COLO829 (cell line): ENCODE measurements at places on chromosomes 7 and 10.

- DNase-seq: no peak
Observed at GRCh38 chr7:15685358-15686294, 857 bp downstream of the MEOX2 start.

DNA sequence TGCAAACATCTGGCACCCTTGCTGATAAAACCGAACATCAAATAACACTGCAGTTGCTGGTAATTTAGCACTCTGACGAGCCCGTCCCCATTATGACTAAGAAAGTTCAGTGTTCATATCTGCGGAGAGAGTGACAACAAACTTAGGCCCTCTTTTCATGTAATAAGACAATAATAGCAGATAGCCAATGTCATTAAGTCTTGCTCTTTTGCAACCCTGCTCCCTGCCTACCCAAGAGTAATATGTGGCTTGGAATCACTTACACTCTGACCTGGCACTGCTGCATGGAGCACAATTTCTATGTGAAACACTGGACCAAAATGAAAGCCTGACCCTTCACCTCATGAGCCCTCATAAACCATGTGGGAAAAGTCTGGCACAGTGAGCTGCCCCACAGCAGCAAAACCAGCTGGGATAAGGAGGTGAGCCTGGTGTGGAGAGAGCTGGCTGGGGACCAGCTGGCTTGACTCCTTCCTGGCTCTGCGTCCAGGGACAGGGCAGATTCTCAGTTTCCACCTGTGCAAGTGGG, 86.5 kb downstream of the HIPK2 start:
- no peak for DNase-seq

DNA sequence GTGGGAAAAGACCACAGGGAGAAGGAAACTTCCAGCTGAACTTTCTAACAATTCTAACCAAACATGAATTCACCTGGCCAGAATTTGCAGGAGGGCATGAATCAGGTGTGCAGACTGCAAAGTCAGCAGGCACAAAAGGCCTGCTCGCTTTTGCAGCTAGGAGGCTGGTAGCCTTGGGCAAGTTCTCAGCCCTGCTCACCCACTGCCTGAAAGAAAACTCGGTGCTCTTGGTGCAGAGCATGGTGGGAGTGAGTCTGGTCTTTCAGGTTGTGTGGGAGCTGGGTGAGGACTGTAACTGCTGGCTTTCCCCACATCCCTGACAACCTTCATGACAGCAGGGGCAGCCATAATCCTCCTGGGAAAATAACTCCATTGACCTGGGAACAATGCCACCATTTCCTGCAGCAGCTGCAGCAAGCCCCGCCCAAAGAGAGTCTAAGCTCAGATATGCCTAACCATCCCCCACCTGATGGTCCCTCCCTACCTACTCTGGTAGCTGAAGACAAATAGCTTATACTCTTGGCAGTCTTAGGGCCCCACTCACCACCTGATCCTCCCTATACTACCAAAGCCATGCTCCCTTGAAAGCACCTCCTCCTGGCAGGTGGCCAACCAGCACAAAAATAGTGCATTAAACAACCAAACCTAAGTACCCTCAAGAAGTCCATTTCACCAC, 31.6 kb downstream of the ZNF117 start:
- DNase-seq: no peak

- no peak for DNase-seq
Observed at GRCh38 chr7:28417321-28417940, 5.1 kb downstream of the CREB5 start.

DNA sequence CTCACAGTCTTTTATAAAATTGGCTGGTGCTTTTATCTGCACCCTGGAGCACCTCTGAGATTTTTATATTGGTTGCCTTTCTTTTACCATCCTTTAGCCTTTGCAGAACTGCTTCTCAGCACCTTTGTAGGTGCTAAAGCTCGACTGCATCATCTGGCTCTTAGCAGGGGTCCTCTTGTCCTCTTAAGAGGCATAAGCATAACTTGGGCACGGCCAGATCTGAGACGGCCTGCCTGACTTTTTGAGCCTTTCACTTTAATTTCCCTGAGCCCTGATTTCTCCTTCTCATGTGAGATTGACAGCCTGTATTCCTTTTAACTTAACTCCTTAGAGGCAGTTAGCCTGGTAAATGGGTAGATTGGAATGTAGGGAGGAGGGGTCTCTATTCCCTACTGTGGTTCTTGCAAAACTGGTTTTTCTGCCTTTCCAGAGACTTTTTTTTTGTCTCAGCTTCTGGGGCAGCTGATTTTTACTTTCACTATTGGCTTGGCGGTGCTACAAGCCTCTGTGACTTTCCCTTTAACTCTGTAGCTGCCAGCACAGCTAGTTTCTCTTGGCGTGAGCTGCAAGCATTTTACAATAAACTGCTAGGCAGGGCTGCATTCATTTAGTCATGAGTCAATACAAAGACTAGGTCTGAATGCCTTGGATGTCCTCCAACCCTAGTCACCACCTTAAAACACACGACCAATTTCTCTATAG, 24.0 kb downstream of the ZPBP start:
- peak; percentile 37 for DNase-seq

DNA sequence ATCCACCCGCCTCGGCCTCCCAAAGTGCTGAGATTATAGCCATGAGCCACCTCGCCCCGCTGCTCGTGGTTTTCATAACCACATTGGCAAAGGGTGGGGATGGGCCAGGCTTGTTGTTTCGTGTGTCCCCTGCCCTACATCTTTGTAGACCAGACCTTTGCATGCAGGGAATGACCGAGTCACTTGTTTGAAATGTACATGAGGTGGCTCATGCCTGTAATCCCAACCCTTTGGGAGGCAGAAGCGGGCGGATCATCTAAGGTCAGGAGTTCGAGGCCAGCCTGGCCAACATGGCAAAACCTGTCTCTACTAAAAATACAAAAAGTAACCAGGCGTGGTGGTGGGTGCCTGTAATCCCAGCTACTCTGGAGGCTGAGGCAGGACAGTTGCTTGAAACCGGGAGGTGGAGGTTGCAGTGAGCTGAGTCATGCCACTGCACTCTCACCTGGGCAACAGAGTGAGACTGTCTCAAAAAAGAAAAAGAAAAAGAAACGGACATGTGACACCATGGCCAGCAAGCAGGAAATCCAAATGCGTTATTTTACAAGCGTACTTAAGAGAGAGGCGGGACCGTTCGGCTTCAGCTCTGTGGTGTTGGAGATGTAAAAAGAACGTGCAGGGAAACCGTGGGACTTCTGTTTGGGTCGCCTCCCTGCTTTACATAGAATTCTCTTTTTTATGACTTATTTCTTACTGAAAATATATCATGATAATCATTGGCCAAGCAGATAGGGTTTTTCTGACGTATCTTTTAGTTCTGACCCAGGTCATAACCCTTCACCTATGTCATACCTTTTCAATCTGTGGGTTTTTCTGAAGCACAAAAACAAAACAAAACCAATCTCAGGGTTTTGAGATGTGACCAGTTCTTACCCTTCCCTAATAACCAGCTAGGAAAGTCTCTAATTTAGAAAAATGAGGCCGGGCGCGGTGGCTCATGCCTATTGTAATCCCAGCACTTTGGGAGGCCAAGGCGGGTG, 45.1 kb downstream of the WIPI2 start:
- no peak for DNase-seq

- DNase-seq: no peak
Observed at GRCh38 chr10:12050528-12050927, 7.9 kb upstream of the UPF2 start.

- DNase-seq: peak; percentile 4
Observed at GRCh38 chr10:75547391-75548298, 116.2 kb downstream of the LRMDA start.

GRCh38 chr7:135362871-135363270, 129.2 kb downstream of the STRA8 start:
- no peak for DNase-seq

GRCh38 chr7:44733708-44734481, 14.8 kb upstream of the ZMIZ2 start:
- DNase-seq: no peak

DNA sequence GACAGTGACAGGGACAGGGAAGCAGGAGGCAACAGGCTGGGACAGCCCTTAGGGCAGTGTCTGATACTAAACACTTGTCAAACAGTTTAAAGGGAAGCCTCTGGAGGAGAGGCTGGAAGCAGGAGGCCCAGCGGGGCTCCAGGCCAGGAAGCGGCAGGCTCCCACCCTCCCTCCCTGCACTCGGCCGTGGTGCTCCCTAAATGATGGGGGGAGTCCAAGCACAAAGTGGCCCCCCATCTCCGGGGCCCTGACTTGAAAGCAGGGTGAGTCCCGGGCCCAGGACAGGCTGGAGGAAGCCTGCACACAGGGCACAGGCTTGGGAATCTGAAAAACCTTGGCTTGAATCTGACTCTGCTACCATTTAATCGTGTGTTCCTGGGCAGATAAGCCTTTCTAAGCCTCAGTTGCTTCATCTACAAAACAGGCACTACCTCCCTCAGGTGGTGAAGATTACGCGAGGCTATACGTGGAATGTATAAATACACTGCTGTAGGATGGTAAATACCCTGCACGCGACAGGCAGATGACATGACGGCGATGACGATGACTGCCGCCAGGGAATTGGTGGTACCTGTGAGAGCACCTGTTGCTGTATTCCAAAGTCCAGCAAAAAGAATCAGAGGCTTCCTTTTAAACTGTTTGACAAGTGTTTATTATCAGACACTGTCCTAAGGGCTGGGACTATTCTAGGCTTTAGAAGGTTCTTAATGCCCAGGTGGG, 34.1 kb downstream of the GBX1 start:
- DNase-seq: no peak

DNA sequence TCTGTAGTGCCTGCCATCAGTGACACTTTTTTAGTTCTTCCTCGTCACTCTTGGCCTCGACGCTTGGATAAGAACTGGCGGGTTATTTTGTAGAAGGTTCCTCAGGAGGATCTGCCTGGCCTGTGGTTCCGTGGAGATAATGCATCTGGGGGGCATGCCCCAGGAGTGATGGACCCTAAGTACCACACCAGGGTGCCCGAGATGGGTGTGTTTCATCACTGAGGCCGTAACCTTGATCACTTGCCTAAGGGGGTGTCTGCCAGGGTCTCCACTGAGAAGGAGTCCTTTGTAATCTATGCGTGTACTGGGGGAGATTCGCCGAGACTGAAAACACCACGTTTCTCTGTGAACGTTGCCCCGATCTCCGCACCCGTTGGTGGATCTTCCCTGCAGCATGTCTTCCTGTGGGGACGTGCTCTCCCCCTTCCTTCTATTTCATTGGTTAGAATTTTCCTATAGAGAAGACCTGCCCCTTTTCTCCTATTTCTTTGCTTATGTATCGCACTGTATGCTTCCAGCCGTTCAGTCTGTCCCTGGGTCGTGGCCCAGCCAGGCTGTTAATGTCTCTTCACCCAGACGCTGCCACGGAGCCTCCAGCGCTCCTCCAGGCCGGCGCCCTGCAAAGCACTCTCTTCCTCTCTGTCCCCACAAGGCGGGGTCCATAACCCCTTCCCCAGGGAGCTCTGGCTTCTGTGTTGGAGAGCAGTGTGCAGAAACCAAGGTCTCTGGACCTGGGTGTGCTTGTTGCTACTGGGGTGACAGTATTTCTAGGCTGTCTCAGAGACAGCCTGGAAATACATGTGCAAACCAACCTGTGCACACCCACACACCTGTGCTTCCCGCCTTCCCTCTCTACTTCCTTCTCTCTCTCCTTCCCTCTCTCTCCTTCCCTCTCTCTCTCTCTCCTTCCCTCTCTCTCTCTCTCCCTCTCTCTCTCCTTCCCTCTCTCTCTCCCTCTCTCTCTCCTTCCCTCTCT, 14.4 kb upstream of the DPYSL4 start:
- no peak for DNase-seq

DNA sequence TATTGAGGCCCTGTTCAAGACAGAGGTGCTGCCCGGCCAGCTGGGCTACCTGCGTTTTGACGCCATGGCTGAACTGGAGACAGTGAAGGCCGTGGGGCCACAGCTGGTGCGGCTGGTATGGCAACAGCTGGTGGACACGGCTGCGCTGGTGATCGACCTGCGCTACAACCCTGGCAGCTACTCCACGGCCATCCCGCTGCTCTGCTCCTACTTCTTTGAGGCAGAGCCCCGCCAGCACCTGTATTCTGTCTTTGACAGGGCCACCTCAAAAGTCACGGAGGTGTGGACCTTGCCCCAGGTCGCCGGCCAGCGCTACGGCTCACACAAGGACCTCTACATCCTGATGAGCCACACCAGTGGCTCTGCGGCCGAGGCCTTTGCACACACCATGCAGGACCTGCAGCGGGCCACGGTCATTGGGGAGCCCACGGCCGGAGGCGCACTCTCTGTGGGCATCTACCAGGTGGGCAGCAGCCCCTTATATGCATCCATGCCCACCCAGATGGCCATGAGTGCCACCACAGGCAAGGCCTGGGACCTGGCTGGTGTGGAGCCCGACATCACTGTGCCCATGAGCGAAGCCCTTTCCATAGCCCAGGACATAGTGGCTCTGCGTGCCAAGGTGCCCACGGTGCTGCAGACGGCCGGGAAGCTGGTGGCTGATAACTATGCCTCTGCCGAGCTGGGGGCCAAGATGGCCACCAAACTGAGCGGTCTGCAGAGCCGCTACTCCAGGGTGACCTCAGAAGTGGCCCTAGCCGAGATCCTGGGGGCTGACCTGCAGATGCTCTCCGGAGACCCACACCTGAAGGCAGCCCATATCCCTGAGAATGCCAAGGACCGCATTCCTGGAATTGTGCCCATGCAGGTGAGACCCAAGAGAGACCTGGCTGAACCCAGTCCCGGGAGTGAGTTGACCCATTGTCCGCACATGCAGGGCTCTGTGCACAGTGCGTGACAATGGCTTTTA, 2.8 kb downstream of the RBP3 start:
- DNase-seq: no peak

GRCh38 chr7:94240902-94241301, 153.8 kb upstream of the COL1A2 start:
- no peak for DNase-seq

DNA sequence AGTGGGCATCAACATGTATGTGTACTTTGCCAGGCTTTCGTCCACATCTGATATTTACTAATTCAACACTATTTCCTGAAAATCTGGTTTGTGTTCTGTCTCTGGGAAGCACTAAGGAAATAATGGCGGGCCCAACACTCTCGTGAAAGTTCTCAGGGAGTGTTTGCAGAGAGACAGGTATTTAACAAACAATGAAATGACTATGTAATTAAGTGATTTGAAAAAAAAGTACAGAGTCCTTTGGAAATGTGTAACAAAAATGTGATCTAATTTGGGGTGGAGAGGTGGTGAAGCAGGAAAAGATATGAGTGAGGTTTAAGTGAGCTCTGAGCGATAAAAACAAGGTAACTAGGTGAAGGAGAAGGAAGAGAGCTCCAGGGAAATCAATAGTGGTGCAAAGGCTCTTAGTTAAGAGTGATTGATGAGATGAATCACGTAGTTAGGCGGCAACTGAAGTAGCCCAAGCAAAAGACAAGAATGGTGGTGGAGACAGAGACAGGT, 95.3 kb upstream of the DNAJB12 start:
- DNase-seq: no peak

GRCh38 chr10:100182281-100182680, 3.5 kb downstream of the ERLIN1 start:
- DNase-seq: no peak

DNA sequence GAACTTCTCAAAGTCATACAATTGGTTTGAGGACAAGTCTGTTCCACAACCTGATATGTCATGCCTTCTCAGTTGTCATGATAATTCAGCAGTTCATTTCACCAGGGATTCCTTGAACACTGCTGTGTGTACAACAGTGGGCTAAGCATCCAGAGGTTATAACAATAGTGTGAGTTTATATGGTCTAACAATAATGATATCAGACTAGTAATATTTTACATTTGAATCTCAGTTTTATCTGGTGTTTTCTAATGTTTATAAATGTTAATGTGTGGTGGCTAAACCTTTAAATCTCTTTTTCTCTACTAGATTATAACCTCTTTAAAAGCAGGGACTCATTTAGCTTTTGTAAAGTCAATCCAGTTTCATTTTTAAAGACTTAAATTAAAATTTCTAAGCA, 48.7 kb downstream of the BTRC start:
- DNase-seq: no peak
